ENCODE measurements at places on chromosomes 3 and 15.

DNA sequence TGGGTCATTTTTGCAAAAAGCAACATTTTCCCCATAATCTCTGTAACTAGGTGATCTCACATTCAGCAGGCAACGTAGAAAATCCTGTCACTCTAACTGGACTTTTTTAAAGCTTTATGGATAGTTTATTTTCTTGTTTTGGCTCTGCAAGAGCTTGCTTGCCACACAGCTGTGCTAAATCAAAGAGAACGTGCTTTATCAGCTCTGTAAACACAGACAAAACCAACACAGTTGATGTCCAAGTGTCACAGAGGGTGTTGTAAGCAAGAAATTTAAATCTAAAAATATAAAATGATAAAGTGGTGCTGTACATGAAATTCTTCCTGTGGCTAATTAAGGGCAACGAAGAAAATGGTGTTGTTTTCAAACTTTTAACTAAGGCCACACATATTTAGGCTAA lies 97.5 kb upstream of the STAC start:
- no peak for DNase-seq

DNA sequence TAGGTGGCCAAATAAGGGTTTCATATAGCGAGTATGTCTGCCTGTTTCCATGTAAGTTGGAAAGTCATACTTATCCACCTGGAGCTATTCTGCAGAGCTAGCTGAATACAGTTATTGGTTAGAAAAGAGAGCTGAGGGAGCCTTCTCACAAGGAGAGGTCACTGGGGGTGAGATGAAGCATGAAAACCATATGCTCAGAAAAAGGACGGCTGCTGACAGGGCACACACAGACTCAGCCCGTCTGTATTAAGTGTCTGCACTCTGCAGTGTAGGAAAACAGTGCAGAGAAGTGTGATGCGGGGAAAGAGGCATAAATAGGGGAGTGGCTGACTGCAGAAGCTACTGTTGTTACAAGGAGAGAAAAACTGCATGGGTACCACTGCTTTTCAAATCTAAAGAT lies 58.2 kb downstream of the C3orf70 start:
- DNase-seq, result no peak

DNA sequence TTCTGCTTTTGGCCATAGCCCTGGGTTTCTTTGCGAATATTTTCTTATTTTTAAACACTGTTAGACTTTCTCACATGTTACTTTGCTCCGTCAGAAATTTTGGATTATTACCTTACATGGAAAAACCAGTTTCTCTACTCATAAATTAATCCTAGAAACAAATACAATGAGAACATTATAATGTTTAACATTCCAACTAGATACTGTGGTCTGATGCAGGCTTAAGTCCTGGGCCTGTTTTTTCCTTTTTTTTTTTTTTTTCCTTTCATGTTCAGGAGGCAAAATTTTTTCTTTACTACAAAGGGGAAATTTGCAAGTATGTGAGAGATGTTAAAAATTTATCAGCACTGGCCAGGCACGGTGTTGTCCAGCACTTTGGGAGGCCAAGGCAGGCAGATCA lies 28.9 kb downstream of the POPDC2 start:
- no peak for DNase-seq

DNA sequence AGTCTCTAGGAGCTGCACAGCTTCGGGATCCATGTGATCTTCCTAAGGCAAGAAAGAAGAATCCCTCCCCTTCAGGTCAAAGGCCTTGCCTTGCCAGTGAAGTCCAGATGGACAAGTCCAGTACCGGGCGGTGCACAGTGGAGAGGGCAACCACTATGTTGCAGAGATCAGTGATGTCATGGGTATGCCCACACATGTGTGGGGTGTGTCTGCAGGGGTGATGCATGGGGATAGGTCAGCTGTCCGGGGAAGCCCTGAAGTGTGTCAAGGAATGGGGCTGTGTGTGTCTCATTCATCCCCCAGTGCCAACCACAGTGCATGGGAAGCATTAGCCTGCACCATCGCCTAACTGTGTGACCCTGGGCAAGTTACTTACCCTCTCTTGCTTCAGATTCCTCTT lies 66.5 kb downstream of the TLE3 start:
- DNase-seq, result no peak

DNA sequence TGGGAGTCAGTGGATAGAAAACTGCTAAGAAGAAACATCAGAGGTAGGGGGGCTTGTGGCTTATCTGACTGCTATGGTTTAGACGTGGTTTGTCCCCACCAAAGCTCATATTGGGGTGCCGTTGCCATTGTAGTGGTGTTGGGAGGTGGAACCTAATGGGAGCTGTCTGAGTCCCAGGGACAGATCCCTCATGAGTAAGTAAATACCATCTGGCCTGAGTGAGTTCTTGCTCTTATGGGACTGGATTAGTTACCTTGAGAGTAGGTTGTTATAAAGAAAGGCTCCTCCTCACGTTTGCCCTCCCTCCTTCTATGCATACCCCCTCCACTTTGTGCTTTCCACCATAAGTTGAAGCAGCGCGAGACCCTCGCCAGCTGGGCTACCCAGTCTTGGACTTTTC lies 53.4 kb upstream of the VILL start:
- no peak for DNase-seq

GRCh38 chr15:74294010-74294409 lies 57.9 kb downstream of the CCDC33 start:
- no peak for DNase-seq

GRCh38 chr3:107689355-107689754 lies 166.6 kb downstream of the BBX start:
- no peak for DNase-seq

GRCh38 chr15:39360452-39360851 lies 220.4 kb upstream of the THBS1 start:
- no peak for DNase-seq

DNA sequence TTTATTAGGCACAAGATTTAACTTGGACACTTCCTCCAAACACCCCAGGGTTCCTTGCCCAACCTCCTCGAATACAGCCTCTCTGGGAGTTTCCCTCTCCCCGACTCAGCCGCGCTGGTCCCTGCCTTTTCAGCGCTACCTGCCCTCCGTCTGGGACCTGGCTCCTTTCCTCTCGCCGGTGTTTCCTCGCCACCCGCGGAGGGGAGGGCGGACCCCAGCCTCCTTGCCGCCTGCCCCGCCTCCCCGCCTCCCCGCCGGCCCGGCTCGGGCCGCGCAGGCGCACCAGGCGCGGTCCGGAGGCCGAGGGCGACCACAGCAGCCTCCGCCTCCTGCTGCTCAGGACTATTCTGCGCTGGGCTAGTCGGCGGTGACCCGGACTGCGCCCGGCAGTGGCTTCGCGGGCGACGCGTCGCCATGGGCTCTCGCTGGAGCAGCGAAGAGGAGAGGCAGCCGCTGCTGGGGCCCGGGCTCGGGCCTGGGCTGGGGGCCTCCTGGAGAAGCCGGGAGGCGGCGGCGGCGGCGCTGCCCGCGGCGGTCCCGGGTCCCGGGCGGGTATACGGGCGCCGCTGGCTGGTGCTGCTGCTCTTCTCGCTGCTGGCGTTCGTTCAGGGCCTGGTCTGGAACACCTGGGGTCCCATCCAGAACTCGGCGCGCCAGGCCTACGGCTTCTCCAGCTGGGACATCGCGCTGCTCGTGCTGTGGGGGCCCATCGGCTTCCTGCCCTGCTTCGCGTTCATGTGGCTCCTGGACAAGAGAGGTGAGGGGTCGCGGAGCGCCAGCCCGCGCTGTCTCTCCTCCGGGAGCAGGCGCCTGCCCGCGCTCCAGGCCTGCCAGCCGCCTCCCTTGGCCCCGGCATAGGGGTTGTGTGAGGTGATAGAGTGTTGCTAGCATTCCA lies at the start of gene SLC49A4:
Gene SLC49A4 (plus strand): TSS at position 291 of the 895 bp plus-strand sequence. CDS start 124 bp downstream, at position 415.
- DNase-seq, result no peak

GRCh38 chr3:87822563-87822962 lies 236.2 kb downstream of the CGGBP1 start:
- no peak for DNase-seq

- DNase-seq, result no peak
Observed at GRCh38 chr15:74302821-74303359, 64.6 kb downstream of the CYP11A1 start.

DNA sequence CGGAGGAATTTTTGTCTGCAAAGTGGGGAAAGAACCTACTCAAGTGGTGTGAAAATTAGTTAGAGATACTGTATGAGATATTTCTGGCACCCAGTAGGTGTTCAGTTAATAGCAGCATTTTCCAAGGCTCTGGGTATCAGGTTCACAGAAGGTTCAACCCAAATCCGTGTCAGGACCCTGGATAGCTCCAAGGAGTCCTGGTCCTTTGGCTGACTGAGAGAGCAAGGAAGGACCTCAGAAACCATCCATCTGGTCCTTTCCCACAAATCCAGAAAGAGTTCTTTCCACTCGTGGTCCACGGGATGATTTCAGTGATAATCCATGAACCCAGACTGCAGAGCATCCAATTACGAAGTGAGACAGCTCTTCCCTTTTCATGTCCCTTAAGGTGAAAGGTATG lies 51.4 kb downstream of the SLC6A11 start:
- DNase-seq, result no peak

DNA sequence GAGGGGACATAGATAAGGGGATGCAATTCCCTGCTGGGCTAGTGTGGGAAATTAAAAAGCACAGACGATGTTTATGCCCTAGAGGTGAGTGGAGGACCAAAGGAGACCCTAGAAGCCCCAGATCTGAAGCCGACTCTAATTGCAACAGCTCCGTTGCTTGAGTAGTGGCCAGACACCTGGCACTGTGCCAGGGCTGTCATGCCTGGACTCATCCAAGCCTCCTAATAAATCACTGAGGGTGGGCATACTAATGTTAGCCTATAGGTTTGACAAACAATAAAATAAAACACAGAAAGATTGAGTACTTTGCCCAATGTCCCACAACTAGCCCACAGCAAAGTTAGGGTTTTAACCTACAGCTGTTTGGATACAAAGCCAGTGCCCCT lies 25.4 kb upstream of the MRPS22 start:
- DNase-seq, result no peak

All from AG04450 (cell line).